ENCODE measurements at places on chromosomes 3 and 15.

DNA sequence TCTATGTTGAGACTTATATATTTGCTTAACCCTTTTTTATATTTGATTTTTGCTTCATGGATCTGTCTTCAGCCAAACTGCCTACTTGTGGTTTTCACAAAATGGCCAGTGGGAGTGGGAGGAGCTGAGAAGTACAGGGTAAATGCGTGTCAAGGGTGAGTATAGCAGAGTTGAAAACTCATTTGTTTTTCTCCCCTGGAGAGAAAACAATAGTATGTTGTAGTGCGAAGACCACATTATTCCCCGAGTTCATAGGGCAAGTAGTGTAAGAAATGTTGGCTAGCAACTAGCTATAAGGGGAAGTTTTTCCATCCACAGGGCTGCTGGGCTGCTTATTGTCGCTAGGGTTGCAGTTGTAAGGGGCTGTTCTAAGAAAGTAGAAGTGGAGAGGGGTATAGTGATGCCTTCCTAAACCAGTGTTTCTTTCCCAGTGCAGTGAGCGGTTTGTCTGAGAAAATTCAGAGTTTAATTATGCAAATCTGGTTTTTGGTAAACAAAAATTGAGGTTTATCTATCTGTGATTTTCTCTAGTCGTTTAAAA lies 153.8 kb upstream of the AZI2 start:
- DNase-seq: no peak

- DNase-seq: no peak
Measured at GRCh38 chr3:42562047-42562907, 19.5 kb downstream of the SEC22C start.

GRCh38 chr3:136731274-136731884 lies 20.8 kb downstream of the STAG1 start:
- DNase-seq: no peak

DNA sequence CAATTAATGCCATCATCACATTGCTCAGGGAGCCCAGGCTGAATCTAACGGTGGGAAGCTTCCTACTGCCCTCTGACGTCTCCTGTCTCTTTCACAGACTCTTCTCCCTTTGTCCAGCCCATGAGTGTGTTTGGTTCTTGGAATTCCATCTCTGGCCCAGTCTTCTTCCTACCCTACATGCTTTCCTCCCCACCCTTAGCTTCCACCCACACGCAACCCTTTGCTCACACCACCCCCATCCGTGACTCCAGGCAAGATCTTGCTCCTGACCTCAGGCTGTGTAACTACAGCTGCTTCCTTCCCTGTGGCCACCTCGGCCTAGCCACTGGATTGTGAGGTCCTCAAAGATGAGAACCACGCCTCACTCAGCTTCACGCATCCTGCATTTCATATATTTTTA lies 72.3 kb upstream of the THBS1 start:
- no peak for DNase-seq

DNA sequence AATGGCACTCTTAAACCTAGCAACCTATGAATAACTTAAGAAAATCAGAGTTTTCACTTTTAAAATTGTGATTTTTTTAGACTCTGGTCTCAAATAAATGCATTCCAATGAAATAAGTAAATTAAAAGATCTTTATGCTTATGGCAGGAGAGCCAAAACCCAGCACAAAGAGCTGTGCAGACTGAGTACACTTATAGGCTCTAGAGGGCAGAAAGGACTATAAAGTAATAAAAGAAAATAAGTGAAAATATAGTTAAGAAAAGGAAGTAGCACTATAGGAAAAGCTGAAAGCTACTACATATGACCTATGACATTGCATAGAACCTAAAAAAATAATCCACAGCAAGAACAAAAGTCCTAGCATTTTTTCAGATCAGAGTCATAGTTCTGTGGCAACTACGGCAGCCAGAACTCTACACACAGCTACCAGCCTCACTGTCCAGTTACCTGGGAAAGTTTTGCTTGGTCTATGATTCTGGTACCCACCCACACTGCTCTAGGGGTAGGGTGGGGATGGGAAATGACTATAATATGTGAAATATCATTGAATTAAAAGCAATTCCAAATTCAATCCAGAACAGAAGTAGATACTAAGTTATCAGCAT lies 30.5 kb downstream of the CLASP2 start:
- DNase-seq: no peak

GRCh38 chr3:28117598-28117997 lies 123.8 kb upstream of the CMC1 start:
- no peak for DNase-seq

- DNase-seq: no peak
Measured at GRCh38 chr3:40494698-40495097, 11.1 kb upstream of the ZNF620 start.

- DNase-seq: no peak
Measured at GRCh38 chr15:62219799-62220198, 54.7 kb upstream of the C2CD4B start.

GRCh38 chr15:35834216-35834830 lies 288.4 kb upstream of the DPH6 start:
- no peak for DNase-seq

DNA sequence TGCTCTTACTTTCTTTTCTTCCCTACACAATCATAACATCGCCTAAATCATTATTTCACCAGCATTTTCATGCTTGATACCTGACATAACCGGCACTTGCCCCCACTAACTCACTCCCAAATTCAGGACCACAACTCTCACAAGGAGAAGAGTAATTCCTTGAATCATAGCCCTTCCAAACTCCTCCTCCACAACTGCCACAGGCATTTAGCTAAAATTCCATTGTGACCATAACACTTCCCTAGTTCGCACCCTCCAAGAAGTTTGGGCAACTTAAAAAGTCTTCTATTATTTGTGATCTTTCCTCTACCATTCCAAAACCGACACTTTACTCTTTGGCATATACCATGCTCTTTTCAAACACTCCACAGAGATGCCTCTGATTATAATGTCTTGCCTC lies 59.4 kb upstream of the XRN1 start:
- no peak for DNase-seq

- no peak for DNase-seq
Measured at GRCh38 chr3:194938845-194939531, 253.3 kb downstream of the FAM43A start.

DNA sequence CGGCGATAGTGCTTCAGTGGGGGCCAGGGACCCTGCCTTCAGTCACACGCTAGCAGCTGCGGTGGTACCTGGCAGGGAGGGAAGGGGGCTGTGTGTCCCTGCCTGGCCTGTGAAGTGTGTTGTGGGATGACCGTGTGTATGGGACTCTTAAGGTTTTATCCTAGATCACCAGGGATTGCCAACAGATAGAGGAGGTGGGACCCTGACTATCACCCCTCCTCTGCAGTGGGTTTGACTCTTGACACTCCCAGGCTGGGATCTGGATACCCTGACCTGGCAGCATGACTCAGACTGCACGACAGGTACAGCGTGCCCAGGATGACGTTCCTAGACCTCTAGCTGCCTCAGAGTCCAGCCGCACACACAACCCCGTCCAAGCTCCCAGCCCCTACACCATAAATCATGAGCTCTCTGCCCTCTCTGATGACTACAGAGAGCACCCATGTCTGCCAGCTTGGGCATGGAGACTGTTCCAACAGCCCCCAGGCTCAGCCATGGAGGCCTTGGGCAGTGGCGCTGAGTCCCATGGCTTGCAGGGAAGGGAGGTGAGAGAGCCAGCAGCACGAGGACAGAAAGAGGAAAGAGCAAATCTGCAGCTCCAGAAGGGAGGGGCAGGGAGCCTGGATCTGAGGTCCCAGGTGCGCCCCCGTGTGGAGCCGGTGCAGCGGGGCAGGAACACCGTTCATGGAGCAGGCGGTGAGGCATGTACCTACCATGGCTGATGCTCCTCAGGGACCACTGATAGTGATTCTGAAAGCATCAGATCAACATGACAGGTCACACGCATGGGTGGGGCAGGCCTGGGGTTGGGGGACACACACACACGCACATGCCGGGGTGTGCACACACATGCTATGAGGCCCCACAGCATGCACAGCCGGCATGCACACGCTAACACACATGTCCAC lies 71.0 kb downstream of the ADAMTS7 start:
- no peak for DNase-seq

DNA sequence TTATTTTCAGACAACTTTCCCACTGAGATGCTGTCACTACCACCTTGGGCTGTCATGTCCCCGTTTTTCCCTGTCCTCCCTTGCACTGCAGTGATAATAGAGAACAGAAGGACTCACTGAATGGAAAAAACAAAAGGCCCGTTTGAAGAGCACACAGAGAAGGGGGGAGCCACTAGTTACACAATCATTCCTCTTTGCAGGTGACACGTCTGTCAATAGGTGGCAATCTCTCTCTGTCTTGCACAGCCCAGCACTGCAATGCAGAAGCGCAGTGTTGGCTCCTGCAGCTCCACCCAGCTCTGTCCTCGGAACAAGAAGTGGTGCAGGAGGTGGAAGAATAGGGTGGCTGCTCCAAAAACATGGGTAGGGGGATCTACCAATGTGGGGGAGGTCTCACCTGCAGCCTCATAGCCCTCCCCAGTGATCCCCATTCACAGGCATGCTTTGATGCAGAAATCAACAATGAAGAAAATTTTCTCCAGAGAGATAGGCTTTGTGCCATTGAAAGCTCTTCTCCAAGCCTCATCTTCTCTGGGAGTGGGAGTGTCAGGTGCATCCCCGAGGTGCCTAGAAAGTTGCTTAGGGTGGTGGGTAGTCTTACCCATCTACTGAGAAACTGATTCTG lies 31.8 kb downstream of the FSTL1 start:
- no peak for DNase-seq

DNA sequence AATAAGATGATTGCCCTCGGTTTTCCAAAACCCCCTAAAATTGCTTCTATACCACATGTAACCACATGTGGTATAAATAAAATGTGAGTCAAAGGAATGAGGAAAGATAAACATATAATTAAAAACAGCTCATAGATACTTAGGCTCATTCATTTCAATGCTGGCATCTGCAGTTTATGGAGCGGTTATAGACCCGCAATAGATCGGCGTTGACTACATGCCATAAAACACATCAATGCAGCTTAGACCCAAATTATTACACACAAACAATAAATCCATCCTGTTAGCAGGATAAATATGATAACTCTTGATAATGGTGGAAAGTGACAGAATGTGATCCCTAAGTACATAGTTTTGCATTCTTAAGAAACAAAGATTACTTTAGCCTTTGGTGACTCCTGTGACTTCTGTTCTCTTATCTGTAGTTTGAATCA lies 143.7 kb downstream of the NR2F2 start:
- no peak for DNase-seq

DNA sequence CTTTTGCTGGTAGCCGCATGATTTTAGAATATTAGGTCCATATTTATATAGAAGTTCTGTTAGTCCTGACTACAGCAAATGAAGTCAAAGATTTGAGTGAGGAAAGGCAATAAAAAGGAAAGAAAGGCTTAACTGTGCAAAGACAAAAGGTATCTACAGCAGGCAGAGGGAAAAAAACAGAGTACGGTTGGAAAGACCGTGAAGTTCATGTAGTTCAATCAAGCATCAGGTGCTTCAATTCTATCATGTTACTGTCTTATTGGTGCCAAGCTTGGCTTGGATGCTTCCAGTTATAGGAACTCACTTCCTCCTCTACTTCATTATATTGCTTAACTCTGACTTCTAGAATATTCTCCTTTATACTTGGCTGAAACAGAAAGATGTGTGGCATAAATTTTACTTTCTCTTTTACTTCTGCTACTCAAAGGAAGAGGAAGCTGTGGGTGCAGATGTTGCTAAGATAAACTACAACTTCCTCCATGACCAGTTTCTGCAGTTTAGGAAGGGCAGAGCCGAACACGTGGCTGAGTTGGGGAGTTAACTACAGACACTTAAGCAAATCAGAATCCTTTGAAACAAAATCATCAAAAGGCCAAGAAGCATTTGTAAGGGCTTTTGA lies 72.6 kb upstream of the ZBED2 start:
- DNase-seq: no peak

DNA sequence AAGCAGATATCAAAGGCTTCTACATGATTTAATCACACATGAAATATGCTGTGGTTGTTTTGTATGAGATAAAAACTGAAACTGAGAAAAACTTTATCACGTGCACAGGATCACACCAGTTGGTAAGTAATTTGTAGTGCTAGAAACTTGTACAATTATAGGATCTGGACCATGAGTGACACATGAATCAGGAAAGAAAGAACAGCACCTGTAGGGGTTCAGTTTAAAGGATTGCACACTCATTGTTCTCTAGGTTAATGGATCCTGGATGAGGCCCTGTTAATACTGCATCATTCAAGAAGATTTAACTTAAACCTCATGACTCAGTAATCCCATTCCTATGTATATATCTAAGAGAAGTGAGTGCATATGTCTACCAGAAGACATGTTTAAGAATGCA lies 87.9 kb downstream of the STT3B start:
- no peak for DNase-seq

GRCh38 chr3:197257711-197258110 lies 40.7 kb downstream of the DLG1 start:
- DNase-seq: no peak

DNA sequence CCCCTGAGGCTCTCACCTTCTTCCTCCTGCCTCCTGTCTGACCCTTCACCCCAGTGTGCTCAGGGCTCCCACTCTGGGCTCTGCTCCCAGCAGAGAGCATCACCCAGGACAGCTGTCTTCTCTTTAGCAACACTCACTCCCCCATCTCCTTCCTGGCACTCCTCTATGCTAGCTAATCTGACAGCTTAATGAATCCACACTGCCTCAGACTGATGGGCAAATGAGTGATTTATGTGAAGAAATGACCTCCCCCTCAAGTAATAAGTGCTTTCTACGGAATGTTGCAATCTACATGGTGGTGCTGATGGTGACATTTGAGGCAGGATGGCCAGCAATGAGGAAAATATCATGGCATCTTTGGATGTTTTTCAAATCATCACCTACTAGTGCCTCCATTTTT lies 83.6 kb downstream of the LSM3 start:
- no peak for DNase-seq

DNA sequence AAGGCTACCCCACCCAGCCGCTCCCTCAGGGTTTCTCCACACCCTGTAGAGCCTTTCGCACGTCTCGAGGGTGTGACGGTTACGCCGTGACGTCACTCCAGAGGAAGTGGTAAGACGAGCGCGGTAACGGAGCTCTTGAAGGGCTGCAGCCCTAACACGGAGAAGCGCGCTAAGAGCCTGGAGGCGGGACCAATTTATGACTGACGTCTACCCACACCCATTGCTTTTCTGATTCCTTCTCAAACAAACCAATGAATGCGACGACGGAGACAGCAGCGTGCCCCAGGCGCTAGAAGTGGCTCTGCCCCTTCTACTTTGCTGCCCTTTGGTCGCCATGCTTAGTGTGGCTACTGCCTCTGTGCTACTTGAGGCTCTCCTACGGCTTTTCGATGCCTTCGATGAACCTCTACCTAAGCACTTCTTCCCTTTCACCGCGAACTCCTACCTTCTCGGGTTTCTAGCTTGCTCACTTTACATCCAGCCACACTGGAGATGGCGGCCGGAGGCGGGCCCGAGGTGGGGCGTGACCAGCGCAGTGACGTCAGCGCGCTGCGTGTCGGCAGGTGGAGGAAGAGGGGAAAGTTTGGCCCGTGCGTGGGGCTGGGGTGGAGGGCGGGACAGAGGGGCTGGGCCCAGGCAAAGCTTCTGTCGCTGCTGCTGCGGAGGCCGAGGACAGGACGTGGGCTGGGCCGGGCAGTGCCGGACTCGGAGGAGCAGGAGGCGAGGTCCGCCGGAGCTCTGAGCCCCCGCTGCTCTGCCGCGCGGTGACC lies at the start of gene OXSR1:
Gene OXSR1 (plus strand): TSS at position 586 of the 770 bp plus-strand sequence. CDS start 340 bp downstream, outside the sequence.
- DNase-seq: peak; percentile 90

- no peak for DNase-seq
Measured at GRCh38 chr3:22734756-22735155, 468.4 kb upstream of the UBE2E2 start.
